ENCODE measurements at places on chromosomes 5 and 9. TPM values are rescaled to one million over a fixed set of nuclear protein-coding genes. Genes with fewer than 3 reads are reported as not detected.

DNA sequence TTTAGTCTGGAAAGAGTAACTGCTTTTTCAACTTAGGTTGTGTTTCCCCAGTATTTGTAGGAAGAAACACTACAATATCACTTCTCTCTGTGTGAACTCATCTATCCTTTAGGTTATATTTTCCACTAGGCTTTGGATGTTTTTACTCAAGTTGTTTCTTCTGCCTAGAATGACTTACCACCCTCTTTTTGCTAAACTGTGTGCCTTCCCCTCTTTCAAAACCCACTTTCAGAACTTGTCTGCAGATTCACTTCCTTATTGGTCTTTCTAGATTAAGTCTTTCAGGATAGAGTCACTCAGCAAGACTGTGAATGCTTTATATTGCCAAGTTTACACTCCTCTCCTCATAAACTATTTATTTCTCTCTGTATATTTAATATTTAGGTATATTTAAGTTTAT is 14.2 kb upstream of the CAST start:
- H3K27ac ChIP-seq, result no peak overlapping the region
- no peaks in the 10 kb centered on the region for H3K27me3 ChIP-seq
- DNase-seq, result no peak
- H3K4me1 ChIP-seq, result no peaks in the 10 kb centered on the region

DNA sequence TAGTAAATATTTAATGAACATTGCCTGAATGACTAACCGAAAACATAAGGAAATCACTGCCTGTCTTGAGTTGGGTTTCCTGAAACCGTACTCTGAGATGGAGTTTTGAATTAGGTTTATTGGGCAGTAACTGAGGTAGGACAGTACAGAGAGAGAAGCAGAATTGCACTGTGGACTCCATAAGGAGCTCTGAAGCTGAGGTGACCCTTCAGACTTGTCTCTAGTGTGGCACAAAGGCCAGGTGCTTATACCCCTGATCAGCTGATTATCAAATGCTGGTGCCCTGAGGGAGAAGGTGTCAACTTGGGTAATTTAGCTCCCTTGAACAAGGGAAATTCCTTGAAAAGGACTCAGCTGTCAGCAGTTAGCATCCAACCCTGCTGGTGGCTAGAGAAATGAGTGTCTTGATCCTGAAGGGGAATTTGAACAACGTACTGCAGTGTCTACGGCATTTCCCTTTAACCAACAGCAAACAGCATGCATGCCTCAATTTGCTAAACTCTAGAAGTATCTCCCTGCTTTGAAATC is 135.0 kb upstream of the SMARCA2 start:
- no peak overlapping the region for H3K27ac ChIP-seq
- H3K36me3 ChIP-seq, result no peaks in the 10 kb centered on the region
- H3K4me1 ChIP-seq, result no peaks in the 10 kb centered on the region
- DNase-seq, result no peak

DNA sequence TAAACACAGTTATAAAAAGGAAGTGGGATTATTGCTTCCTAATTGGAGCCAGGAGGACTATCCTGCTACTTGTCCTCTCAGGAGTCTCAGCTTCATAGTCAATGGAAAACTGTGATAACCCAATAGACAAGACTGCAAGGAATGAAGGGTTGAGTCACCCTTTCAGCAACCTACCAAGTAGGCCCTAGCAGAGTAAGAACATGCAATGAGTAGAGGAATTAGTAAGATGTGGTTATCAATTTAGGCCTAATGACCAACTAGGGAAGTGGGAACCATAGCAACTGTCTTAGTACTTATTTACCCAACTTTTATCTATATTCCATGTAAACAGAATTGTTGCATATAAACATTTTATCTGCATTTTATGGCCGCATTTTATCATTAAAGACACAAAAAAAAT is 310.1 kb downstream of the RFX3 start:
- H3K27me3 ChIP-seq, result no peaks in the 10 kb centered on the region
- no peak for DNase-seq
- H3K4me1 ChIP-seq, result no peaks in the 10 kb centered on the region
- no peak overlapping the region for H3K4me3 ChIP-seq

DNA sequence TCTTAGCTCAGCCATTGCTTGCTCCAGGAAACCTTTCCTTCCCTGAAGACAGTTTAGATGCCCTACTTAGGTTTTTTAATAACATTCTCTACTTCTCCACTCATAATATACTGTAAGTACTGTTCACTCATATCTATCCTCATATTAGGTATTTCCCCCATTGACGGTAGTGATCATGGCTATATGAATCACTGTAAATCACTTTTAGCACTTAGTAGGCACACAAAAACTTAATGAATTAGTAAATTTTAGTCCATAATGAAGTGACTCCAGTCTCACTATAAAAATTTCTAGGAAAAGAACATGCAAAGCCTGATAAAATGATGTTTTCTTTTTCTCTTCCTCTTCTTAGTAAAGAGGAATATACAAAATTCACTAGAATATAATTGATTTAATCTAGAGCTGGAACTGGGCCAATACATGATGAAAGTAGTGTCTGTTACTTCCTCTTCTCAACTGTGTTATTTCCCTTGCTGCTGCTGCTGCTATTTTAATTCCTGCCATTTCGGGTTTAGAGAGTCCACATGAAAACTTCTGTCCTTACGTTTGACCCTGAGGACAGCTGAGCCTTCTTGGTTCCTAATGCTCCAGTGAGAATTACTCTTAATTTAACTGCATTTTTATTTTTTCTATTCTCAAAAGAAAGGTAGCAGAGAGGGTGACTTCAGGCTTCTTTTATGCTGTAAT is 73.5 kb downstream of the LNPEP start:
- DNase-seq, result no peak
- no peaks in the 10 kb centered on the region for H3K27me3 ChIP-seq
- H3K27ac ChIP-seq, result no peak overlapping the region
- no peaks in the 10 kb centered on the region for H3K4me1 ChIP-seq
- H3K36me3 ChIP-seq, result peaks cover 19% of the 10 kb centered on the region

DNA sequence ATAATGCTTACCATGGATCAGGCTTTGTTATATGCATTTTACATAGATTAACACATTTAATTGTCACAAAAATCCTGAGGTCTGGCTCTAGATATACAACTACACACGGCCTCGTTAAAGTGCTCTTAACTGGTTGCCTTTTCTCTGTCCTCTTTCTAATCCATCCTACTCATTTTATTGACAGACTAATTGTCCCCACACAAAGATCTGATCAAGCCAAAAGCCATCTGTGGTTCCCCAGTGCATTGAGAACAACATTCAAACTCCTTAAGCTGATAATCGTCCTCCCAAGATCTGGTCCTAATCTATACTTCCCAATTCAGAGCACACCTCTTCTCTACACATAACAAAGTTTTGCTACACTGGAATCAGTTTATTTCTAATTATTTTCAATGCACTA is 23.9 kb upstream of the PPP2R2B start:
- no peaks in the 10 kb centered on the region for H3K4me1 ChIP-seq
- H3K36me3 ChIP-seq, result no peaks in the 10 kb centered on the region
- H3K4me3 ChIP-seq, result no peak overlapping the region
- H3K27ac ChIP-seq, result no peak overlapping the region
- no peak for DNase-seq
- no peaks in the 10 kb centered on the region for H3K27me3 ChIP-seq

GRCh38 chr5:131396015-131396414 is 132.2 kb downstream of the CDC42SE2 start:
- DNase-seq, result no peak
- H3K27me3 ChIP-seq, result no peaks in the 10 kb centered on the region
- peaks cover 10% of the 10 kb centered on the region for H3K4me1 ChIP-seq
- no peak overlapping the region for H3K27ac ChIP-seq
- H3K4me3 ChIP-seq, result no peak overlapping the region

DNA sequence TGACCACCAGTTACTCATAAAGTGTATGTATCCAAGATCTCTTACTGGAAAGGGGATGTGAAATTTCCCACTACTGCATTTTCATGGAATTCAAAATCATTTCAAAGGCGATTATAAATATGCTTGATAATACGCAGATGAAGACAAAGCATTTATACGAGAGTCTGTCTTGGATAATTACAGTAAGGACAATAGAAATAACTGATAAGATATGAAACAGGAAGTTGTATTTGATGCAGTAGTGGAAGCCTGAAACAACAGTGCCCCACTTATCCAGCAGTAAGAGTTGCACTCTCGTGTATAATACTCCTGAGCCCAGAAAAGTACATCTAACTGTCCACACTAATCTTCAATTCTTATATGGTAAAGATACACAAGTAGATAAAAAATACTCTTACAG is 188.7 kb upstream of the POU5F2 start:
- no peaks in the 10 kb centered on the region for H3K27me3 ChIP-seq
- DNase-seq, result no peak
- no peak overlapping the region for H3K27ac ChIP-seq

GRCh38 chr5:67364381-67364970 is 167.9 kb upstream of the CD180 start:
- no peak overlapping the region for H3K27ac ChIP-seq
- no peaks in the 10 kb centered on the region for H3K4me1 ChIP-seq
- no peak overlapping the region for H3K4me3 ChIP-seq
- no peak for DNase-seq

DNA sequence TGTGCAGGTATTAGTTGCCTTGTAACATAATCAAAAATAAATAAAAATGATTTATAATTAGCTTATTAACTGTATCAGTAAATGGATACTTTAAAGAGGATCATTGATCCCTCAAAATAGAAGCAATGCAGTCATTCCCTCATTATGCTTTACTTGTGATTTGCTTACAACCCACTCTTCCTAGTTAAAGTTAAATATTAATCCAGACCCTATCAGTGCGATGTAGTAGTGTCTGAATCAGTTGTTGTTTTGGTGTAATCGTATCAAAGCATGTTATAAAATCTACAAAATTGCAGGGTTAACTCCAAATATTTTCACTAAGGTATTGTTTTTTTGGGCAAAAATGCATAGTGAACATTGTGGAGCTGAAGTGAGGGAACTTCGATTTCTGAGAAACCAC is 17.6 kb downstream of the TENT4A start:
- no peak overlapping the region for H3K4me3 ChIP-seq
- no peak for DNase-seq
- H3K36me3 ChIP-seq, result no peaks in the 10 kb centered on the region
- H3K4me1 ChIP-seq, result peaks cover 57% of the 10 kb centered on the region
- H3K27me3 ChIP-seq, result no peaks in the 10 kb centered on the region
- no peak overlapping the region for H3K27ac ChIP-seq

The BARHL1 gene
- total RNA-seq, result not detected

The SLC22A4 gene
- 18.1 TPM for total RNA-seq

The BTNL9 gene
- total RNA-seq, result 105 TPM

The FOXD4L5 gene
- total RNA-seq, result not detected

The MED10 gene
- 2.9 TPM for total RNA-seq

Data from ascending aorta (tissue), 2 donors.